ENCODE measurements at places on chromosomes 2 and 18.

DNA sequence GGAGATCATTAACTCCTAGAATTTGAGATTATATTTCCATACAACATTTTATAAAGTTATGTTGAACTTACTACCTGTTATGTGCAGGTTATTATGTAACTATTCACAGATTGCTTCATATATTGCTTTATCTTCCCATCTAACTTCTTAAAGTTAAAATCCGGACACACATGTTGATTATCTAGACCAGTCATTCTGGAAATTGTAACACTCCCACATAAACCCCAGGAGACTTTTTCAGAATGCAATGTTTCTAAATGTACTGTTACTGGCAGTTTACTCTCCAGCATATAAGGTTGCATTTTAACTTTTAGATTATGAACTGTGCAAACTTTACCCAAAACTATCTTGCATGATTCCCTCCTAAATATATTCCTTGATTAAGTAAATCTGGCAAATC is 70.5 kb upstream of the FAM117B start:
- peak; percentile 8 for DNase-seq

DNA sequence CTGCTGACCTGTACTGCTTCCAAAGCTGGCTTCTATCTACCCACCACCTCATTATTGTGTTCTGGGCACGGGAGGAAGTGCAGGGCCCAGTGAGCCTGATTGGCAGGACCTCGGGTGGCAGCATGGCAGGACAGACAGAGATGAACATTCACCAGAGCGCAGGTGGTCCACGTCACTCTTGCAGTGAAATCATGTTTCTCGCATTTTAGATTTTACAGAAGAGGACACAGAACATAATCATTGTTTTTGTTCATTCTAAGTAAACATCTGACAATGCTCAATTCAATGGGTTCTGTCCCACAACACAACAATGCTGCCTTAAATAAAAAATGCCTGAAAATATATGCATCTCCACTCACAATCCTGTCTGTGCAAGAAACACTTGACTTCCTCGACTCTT is 11.5 kb upstream of the BIN1 start:
- no peak for DNase-seq

DNA sequence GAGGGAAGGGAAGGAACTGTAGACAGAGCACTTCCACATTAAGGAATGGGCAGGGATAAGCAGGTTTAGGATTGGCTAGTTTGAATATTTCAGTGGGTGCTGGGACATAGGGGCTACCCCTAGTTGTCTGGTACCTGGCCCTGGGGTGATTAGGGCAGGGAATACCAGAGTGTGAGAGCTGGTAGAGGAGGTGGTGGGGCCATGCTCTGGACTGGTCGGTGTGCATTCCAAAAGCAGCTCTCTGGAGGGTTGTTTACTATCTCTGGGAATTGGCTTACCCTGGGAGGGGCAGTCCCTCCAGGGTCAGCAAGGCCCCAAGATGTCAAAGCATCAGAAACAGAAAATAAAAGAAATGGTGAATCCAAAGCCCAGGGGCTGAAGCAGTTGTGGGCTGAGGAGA is 103.8 kb downstream of the LAMA3 start:
- no peak for DNase-seq

GRCh38 chr2:199754766-199755165 is 96.2 kb downstream of the FTCDNL1 start:
- no peak for DNase-seq

DNA sequence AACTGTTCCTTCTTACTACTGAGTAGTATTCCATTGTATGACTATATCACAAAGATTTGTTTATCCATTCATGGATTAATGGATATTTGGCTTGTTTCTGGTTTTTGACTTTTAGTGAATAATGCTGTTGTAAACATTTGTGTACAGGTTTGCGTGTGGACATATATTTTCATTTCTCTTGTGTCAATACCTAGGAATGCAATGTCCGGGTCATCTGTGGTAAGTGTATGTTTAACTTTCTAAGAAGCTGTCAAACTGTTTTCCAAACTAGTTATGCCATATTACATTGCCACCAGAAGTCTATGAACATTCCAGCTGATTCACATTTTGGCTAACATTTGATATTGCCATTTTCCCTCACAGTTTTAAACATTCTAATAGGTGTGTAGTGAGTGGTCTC is 29.1 kb upstream of the SLC16A14 start:
- no peak for DNase-seq

- no peak for DNase-seq
These were observed 50.6 kb upstream of the YWHAQ start for GRCh38 chr2:9681427-9681817.

- DNase-seq = no peak
These were observed 48.7 kb downstream of the INPP5D start for GRCh38 chr2:233108611-233109490.

All from NCI-H226 (cell line).